Heart right ventricle (tissue), 16 donors: ENCODE measurements at places on chromosomes 1 and 21. TPM values are rescaled to one million over a fixed set of nuclear protein-coding genes. Genes with fewer than 3 reads are reported as not detected.

Gene TNFRSF1B
- 26.2 TPM for total RNA-seq

Gene MIB2
- total RNA-seq, result 89.2 TPM

Gene CFHR3
- total RNA-seq, result not detected

Gene USH2A
- total RNA-seq, result 3.6 TPM

Gene VSIG8
- not detected for total RNA-seq

Gene KIRREL1
- total RNA-seq, result 4.7 TPM

Gene RAB7B
- total RNA-seq, result 4.0 TPM

Gene DHX9
- total RNA-seq, result 65.0 TPM
